ENCODE measurements at places on chromosomes 1 and 21.

GRCh38 chr1:113793878-113794834, 18.1 kb downstream of the RSBN1 start:
- no peak for DNase-seq

DNA sequence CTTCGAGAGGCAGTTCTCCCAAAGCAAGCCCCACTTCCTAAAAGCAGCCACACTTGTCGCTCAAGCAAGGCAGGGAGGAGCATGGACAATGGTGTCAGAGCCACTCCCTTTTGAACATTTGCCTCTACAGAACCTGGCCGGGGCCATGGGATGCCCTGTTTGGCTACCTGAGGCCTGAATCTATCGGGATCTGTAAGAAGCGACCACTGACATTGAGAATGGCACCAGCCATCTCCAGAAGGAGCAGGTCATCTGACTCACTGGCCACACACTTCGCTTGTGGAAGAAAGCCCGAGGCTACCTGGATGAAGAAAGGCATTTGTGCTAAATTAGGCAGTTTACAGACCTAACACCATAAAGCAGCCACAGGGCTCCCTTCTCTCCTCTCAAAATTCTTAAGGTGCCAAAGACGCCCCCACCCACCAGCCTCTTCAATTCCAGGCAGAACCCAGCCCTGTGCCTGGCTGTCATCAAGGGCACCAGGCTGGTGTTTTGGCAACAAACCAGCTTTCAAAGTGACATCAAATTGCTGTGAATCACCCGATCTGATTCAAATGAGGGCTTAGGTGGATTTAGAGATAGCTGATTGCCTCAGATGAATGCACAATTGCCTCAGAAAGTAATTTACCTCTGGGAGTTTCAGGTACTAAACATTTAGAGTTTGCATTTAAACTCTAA, 104.8 kb downstream of the ETS2 start:
- no peak for DNase-seq

GRCh38 chr1:150574260-150575071, 4.9 kb downstream of the MCL1 start:
- DNase-seq: no peak

- no peak for DNase-seq
Measured at GRCh38 chr1:41478118-41478748, 6.2 kb downstream of the EDN2 start.

GRCh38 chr1:209696673-209697072, 8.0 kb upstream of the HSD11B1 start:
- no peak for DNase-seq

- DNase-seq: no peak
Measured at GRCh38 chr1:239269706-239270105, 116.7 kb upstream of the CHRM3 start.

DNA sequence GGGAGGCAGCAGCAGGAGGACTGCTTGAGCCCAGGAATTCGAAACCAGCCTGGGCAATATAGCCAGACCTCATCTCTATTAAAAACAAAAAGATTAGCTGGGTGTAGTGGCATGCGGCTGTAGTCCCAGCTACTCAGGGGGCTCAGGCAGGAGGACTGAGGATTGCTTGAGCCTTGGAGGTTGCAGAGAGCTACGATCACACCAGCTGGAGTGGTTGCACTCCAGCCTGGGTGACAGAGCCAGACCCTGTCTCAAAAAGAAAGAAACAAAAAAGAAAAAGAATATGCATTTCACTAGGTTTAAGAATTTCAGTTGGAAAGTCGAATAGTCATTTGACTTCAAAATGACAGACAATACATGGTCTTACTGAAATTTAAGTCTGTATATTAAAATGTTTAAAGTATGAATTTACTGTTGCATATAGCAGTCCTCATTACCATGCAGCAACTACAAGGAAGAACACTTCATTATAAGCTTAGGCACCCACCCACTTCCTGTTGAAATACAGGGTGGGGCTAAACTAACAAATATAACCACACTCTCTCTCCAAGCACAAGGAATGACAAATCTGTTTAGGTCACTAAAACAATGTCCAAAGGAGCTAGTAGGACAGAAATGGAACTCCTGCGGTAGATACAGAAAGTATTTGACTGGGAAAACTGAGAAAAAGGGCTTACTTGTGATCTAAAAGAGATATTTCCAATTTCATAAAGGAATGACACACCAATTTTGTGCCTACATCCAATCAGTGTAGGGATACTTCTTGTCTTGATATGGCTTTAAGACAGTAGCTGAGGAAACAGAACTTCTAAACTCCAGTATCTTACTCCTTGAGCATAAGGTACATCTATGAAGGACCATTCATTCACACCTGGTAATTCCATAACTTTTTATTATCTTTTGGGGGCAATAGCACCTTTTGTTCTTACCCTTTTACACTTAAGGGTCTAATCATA, 44.1 kb downstream of the GPR3 start:
- no peak for DNase-seq

DNA sequence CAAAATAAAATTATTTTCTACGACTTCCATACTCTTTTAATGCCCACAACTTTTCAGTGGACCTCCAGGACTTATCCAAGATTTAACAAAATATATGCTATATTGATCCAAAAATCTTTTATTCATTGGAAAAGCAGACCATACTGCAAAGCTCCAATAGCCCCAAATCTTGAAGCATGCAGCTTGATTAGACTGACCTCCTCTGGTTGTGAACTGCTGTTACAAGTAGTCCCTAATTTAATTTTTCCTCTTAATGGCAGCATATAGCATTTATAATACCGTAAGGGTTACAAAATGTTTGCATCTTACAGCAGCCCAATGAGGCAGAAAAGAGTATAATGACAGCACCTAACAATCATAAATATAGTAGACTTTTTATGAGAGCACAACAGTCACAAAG, 49.8 kb downstream of the TPR start:
- no peak for DNase-seq

DNA sequence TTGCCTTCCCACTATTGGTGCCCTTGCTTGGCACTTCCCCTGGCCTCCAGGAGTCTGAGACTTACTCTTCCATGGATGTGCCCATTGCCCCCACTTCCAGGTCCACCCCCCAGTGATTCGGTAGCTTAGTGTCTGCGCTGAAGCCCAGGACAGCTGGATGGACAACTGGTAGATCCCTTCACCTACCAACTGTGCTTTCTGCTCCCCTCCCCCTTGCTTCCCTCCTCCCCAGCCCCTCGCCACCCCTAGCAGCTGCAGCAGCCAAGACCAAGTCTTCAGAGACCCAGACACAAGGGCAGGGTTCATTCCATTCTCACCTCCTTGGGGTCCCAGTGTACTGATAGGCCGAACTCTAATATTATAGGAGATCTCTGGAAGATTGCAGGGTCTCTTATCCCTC, 6.9 kb downstream of the LMNA start:
- DNase-seq: no peak
